CD4-positive, alpha-beta T cell treated with Interleukin-15 for 4 hours (primary cell): ENCODE measurements at places on chromosomes 1 and 21.
A peak's percentile ranks its signal among the peaks of the same experiment; 100 is the strongest.

- DNase-seq: peak; percentile 55
These were observed 16.1 kb upstream of the IFFO2 start for GRCh38 chr1:18972531-18972930.

- no peak for DNase-seq
These were observed 605 bp upstream of the RABGGTB start for GRCh38 chr1:75785320-75785982.

GRCh38 chr1:156726549-156727226, 1.6 kb upstream of the METTL25B start:
- DNase-seq: peak; percentile 57

DNA sequence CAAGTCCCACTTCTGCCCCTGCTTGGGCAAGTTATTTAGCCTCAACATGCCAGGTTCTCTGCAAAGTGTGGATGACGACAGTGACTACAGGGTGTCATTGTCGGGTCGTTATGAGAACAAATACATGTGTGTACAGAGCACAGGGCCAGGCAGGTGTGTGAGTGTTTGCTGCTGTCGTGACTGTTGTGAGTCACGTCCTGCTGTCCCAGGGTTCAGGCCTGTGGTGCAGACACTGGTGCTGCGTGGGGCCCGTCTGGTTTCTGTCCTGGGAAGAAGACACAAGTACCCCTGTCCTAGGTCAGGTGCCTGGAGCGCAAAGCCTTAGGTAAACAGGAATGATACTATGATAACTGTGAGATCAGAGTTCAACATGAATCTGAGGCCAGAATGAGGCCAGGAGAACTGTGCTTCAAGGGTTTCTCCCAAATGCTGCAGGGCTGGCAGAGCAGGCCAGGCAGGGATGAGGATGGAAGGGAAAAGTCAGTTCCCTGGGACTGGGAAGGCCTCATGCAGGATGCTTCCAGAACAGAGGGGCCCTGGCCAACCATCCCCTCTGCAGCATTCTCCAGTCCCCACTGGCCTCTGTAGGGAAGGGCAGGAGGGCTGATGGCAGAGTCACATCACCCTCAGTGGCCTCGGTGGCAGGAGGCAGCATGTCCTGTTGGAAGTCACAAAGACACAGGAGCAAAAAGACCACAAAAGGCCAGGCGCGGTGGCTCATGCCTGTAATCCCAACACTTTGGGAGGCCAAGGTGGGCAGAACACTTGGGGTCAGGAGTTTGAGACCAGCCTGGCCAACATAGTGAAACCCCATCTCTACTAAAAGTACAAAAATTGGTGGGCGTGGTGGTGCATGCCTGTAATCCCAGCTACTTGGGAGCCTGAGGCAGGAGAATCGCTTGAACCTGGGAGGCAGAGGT, 15.7 kb downstream of the GPR157 start:
- no peak for DNase-seq

DNA sequence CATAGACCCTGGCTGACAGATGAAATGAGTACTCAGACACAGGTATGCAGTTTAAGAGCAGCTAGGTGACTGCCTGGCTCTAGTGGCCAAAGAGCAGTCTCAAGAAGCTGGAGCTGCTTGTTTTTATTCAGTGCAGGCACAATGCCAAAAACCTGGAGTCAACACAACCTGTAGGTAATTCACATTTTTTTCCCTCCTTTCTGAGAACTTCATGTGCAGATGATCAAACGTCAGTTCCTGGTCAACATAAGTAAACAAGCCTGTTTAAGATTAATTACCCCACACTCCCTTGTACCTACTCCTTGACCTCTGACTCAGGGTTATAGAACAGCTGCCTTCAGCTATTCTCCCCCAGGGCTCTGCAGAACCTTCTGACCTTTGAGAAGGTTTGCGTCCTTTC, 17.3 kb upstream of the ACADM start:
- DNase-seq: no peak

GRCh38 chr1:66618390-66618789, 84.4 kb downstream of the SGIP1 start:
- DNase-seq: no peak

DNA sequence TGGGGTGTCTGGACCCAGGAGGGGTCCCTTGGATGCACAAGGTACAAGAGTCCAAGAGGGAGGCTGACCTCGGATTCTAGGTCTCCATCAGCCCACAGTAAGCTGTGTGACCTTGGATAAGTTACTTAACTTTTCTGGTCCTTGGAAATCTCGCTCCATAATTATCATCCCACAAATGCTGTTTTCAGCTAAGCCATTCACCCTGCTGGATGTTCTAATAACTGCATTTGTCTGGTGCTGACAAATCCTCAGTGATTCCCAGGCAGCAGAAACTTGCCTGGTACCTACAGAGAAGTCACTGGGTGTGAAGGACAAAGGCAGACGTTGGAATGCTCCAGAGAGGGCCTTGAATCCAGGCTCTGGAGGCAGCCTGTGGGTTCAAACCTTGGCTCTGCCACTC, 89.7 kb downstream of the IGSF21 start:
- DNase-seq: no peak

DNA sequence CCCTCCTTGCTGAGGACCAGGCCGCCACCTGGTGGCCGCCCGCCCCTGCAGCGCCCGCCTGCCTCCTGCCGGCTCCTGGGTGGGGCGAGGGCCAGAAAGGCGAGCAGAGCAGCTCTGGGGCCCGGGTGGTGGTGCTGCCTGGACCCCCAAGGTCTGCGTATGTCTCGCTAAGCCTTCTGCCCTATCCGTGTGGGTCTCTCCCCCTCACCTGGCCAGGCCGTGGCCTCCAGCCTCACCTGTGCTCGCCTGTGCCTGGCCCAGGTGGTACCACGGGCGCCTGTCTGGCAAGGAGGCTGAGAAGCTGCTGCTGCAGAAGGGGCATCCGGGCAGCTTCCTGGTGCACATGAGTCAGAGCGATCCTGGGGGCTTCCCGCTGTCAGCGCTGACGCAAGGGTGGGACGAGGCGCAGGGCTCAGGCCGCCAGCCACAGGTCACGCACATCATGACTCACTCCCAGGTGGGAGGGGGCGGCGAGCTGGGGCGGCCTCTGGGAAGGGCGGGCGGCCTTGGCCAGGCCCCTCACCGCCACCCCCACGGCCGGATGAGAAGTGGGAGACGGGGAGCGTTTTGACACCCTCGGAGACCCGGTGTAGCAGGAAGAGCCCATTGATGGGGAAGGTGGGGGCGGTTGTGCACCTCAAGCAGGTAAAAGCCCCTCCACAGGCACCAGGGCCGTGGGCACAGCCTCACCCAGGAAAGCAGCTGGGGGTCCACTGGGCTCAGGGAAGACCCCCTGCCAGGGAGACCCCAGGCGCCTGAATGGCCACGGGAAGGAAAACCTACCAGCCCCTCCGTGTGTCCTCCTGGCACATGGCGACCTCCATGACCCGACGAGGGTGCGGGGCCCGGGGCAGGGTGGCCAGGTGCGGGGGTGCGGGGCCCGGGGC, 9.9 kb downstream of the RNF223 start:
- peak; percentile 86 for DNase-seq

- no peak for DNase-seq
These were observed 178.4 kb downstream of the USP25 start for GRCh38 chr21:15908187-15908586.

GRCh38 chr1:159958719-159959380, 4.8 kb upstream of the SLAMF9 start:
- DNase-seq: no peak

- DNase-seq: no peak
These were observed 16.5 kb downstream of the TLCD4 start for GRCh38 chr1:95133687-95134086.

- DNase-seq: no peak
These were observed 42.4 kb upstream of the ESRRG start for GRCh38 chr1:216765346-216766300.

- no peak for DNase-seq
These were observed 269.6 kb downstream of the VAV3 start for GRCh38 chr1:107695341-107695740.

DNA sequence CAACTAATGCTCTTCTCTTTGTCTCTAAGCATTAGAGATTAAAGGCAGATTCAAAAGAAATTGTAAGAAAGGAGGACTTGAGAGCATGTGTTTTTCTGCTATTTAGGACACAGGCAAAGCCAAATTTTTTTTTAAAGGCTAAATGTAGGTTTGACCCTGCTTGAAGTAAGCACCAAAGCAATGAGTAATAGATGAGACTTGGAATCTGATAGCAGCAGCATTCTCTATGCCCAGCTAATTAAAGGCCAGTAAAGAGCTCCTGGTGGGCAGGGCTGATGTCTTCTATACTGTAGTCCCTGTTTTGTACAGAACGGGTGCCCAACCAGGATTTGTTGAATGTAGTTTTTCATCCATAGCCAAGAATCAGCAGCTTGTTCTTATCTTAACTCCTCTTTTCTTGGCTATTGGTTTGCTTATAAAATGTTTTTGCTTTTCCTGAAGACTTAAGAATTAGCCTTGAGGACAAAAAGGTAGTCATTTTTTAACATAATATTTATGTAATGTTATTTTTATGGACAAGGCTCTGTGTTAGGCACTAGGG, 179.6 kb downstream of the LMO4 start:
- no peak for DNase-seq

DNA sequence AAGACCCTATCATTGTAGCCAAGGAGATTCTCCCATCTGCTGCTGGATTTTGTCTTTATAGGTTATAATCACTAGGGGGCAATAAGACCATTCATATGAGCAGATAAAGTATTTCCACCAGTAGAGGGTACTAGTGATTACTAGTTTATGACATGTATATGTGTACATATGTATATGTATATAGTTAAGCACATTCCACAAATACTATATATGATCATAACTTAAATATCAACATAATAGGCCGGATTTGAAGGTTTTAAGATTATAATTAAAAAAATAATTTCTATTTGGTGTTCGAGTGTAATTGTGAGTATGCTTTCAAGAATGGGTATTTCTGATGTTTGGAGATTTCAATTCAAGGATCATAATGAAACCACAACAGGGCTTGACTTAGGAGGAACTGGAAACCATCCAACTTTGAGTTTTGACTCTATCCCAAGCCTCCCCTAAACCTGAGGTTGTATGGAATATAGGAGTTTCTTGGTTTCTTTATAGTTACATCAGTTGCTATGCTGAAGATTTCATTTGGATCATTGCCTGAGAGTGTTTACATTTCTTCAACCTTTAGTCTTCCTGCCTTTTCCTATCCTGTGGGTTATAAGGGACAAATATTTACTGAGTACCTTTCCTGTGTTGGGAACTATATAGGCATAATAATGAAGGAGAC, 16.9 kb downstream of the TCEANC2 start:
- DNase-seq: peak; percentile 57

GRCh38 chr1:204255225-204255624, 41.4 kb upstream of the GOLT1A start:
- no peak for DNase-seq

DNA sequence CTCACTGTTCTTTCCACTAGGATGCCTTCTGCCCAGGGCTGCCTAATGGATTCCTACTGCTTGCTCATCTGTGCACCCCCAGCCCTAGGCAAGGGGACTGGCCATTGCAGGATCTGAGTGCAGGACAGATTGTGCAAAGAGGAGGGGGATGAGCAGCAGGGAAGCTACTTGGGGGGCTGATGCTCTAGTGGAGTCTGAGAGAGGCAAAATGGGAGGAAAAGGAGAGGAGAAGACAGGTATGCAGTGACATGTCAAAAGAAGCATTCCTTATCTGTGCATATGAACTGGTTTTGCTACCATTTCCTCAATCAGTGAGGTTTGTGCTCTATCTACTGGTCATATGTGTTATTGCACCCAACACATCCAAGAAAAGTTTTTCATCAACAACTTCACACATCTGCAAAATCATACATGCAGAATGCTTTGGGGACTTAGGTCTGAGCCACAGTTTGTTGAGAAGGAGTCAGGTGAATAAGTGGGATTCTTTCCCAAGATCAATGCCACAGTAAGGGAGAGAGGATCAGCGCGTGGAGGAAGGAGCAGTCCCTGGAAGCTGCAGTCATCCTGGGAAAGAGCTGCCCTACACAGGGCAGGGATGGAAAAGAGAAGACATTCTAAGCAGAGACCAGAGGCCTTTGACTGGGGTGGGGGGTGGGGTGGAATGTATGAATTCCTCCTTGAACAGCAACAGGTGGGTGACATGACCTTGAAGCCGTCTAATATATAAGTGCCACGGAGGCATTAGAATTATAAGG, 14.4 kb downstream of the SLC5A9 start:
- peak; percentile 27 for DNase-seq

GRCh38 chr1:21653744-21654100, 15.4 kb downstream of the RAP1GAP start:
- DNase-seq: no peak
